ENCODE measurements at places on chromosomes 4 and X.

- DNase-seq, result no peak
These were observed 584.3 kb downstream of the KLHL13 start for GRCh38 chrX:117532339-117532738.

DNA sequence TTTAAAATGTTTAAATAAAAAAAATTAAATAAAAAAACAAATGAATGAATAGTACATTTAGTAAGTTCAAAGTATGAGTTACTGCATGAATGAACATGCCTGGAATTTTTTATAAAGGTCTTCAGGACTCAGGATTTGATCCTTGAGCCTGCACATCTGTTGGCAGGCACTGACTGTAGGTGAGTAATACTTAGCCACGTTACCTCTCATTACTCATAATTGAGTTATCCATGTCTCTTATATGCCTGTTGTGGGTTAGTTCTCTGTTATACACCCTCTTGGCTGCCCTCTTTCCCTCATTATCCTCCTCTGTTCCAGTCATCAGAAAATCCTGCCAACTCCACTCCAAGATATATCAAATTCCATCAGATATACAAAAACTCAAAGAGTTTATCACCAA, 276.0 kb downstream of the FBXW7 start:
- no peak for DNase-seq

DNA sequence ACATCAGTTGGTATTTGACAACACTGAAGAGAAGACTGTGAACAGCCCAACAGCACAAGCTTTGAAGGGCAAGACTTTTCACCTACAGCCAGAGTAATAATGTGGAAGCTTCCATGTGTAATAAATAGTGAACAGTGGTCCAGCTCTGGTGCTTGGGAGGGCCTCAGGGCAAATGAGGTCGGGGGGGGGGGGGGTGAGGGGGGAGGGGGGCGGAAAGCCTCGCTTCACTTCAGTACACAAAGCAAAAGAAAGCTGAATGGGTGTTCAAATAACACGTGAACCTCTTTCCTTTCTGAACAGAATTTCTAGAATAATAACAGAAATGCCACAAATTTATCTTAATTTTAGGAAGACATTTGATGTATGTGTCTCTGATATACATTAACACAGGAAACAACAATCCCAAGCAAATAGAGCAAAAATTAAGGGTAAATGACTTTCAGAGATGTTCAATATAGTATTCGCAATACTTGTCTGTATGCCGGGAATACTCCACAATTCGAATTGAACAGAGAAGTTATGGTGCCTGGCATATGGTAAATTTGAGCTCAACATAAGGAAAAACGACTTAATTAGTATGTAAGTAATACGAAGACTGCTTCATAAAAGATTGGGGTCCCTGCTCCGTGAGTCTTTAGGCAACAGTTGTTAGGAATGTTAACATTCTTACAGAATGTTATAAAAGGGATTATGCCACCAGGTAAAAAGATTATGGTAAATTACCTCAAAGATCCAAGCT, 92.6 kb downstream of the FRYL start:
- DNase-seq, result no peak

DNA sequence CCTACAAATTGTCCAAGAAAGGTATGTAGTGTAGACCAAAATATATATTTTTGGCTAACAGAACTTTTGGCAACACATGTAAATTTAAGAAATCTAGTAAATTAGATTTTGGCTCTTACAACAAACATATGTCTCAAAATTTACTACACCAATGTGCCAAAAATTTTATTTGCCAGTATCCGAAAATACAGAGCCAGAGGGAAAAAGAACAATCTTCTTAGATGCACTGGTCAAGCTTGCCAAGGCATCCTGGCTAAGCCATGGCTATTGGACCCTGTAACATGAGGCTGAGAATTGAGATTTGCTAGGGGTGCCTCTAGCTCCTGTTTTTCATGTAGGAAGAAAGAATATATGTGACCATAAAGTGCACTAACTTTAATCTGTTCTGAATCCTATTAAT, 91.8 kb downstream of the GABRG1 start:
- DNase-seq, result no peak

DNA sequence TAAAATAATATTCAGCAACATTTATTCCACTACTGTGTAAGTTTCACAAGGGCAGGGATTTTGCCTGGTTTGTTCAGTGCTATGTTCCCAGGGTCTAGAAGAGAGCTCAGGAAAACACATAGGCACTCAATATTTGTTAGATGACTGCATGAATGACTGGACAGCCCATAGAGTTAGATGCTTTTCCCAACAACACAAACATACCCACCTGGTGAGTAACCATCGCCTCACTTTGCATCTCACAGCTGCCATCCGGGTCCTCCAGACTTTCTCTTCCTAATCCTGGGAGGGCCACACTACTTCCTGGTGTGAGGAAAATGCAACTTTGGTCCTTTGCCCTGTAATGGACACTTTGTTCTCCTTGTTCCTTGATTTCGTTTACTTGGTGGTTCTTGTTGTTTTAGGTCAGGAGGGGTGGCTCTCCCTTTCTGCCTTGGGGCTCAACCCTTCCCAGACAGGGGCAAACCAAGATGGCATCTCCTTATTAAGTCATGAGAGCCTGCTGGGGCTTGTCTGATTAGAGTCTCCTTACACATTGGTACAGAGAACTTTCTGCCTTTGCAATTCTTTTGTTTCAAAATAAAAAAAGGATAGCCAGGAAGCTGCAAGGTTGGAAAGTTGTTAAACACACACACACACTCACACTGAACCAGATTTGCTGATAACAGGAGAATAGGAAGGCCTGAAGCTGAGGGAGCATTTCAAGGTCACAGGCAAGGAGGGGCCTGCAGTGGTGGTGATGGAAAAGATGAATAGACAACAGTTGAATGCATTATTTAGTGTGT, 190.6 kb downstream of the MID1IP1 start:
- DNase-seq, result no peak

DNA sequence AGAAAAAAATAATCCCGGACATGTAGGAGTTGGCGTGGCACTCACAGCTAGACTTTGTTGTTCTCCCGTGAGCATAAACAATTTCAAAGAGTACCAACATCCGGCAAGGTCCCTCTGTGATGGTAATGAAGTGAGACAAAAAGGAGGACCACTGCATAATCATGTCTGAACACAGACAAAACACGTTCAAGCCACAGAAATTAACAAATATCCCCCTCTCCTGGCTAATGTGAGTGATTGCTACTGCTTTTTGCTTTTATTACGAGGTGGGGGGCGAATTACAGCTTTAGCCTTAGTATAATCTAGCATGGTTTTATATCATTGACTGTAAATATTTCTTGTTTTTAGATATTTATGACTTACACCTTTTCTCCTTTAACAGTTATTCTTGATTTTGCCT, 118.5 kb downstream of the PLS3 start:
- DNase-seq, result no peak

DNA sequence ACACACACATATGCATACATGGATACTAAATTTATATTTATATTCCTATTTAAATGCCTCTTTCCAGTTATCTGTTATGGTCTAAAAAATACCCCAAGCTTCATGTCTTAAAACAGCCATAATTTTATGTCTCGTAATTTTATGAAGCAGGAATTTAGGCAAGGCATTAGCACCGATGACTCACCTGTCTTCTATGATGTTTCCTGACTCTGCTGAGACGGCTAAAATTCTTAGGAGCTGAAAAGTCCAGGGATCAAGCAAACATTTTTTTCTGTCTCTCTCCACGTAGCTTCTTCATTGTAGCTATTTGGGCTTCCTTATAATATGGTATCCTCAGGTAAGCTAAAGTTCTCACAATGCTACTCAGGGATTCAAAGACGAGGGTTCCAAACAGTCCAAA, 930.3 kb downstream of the STIM2 start:
- no peak for DNase-seq

- DNase-seq, result no peak
These were observed 369.5 kb upstream of the FAM241A start for GRCh38 chr4:111775556-111776297.

DNA sequence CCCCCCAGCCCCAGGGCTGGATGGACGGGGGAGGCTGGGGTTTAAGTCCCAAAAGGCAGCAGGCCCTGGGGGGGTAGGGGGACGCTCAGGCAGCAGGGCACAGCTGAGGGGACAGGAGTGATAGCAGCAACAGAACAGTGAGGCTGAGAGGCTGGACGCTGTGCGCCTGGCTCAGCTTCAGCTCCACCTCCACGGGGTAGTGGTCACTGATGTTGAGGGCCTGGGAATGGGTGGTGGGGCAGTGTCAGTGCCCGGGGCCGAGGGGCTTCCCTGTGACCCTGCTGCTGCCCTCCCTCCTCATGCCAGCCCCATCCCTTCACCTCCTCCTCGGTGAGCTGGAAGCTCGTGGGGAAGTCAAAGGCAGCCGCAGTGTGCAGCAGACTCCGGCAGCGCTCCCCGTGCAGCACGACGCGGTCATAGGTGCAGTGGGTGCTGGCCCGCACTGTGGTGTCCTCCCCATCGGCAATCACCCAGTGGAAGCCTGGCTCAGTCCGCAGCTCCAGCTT, 4.5 kb downstream of the RPL10 start:
- DNase-seq, result no peak

- no peak for DNase-seq
These were observed 26.4 kb downstream of the MOSPD2 start for GRCh38 chrX:14899607-14900006.

GRCh38 chrX:121831601-121832000, 784.2 kb downstream of the GLUD2 start:
- no peak for DNase-seq

GRCh38 chr4:139824882-139825522, 159.4 kb downstream of the MGST2 start:
- DNase-seq, result no peak

- no peak for DNase-seq
These were observed 10.8 kb upstream of the NR3C2 start for GRCh38 chr4:148452970-148453369.

DNA sequence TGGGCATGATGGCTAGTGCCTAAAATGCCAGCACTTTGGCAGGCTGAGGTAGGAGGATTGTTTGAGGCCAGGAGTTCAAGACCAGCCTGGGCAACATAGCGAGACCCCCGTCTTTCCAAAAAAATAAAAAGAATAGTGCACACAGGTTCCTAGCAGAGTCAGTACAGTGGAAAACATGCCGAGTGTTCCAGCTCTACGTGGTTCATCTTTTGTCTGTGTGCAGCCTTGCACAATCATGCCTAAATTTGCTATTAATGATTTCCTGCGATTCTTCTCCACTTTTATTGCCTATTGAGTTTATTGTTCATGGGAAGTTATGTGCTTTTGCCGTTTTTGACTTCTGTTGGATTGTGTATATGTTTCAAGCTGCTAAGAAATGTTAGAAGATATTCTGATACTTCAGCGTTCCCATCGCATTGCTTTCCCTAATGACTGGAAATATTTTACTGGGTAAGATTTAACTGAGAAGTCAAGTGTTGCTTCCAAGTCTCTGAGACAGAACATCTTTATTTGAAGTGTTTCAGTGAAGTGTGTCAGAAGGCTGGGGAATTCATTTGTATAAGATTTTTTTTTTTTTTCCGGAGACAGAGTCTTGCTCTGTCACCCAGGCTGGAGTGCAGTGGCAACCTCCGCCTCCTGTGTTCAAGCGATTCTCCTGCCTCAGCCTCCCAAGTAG, 11.3 kb downstream of the DOCK11 start:
- DNase-seq, result no peak

DNA sequence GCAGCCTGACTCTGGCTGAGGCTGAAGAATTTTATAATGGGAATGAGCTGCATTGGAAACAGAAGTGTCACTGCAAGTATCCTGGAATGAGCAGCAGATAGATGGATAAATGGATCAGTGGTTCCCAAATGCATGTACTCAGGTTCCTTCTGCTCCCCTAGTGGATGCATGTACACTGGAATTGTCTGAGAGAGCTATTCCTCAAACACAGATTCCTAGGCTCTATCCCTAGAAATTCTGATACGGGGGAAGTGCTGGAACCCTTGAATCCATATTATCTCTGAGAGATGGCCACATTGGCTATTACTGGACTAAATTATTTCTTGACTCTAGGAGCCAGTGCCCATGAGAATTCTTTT, 64.8 kb downstream of the TMEM131L start:
- no peak for DNase-seq

DNA sequence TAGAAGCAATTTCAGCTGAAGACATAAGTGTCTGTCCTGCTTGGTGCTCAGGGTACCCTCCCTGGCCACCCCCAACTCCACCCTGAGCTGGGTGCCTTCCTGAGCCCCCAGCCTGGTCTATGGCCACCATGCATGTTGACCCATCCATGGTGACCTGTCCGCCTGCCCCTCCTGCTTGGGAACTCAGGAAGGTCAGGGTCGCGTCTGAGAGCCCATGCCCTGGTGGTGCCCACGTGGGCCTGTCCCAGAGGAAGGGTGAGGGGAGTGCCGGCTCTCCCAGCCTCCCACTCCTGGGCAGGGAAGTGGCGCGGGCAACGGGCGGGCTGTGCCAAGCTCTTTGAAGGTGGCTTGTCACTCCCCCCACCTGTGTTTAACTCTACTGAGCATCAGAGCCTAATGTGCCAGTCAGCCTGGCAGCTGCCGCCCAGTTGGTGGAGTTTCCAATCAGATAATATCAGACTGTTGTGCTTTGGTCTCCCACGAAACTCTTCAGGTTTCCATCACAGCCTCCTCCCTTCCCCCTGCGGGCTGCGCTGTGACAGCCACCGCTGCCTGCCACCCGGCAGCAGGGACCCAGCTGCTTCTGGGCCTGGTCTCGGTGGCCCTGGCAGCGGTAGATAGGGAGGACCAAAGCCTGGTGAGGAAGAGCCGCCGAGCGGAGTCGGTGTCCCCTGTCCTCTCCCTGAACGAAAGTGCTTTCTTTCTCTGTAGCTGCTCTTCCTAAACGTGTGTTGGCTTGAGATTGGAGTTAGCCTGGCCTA, 4.8 kb downstream of the SH3BP2 start:
- no peak for DNase-seq

GRCh38 chrX:42725196-42725595, 52.8 kb downstream of the PPP1R2C start:
- no peak for DNase-seq

GRCh38 chrX:110477593-110478228, 119.1 kb downstream of the RTL9 start:
- DNase-seq, result no peak

DNA sequence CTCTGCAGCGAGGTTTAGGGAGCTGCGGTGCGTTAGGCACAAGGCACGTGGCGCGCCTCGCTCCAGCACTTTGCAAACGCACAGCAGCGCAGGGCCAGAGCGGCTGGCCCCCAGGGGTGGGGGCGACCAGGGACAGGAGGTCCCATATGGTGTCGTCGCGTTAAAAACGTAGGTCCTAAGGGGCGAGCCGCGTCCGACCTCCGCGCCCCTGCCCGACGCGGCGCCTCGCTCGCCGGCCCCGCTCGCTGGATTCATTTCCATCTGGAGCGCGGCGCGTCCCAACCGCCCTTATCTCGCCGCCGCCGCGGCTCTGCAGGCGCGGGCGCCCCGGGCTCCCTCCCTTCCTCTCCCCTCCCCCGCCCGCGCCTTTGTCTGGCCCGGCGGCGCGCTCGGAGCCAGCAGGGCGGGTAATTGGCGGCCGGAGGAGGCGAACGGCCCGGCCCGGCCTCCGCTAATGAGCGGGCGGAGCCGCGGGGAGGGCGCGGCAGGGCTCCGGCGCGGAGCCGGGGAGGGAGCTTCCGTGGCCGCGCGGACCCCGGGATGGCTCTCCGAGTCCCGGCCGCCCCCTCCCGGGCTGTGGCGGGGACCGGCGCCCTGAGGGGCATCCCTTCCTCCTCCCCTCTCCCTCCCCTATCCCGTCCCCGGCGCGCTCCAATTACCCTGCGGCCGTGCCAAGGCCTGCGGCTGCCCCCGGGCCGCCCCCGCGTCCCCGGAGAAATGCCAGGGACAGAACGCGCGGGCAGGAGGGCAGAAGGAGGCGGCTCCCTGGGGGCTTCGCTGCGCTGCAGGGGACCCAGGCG, 409.0 kb downstream of the BCOR start:
- no peak for DNase-seq
